RWPE1 (cell line): ENCODE measurements at places on chromosomes 16 and 17.
A peak's percentile ranks its signal among the peaks of the same experiment; 100 is the strongest.

- no peak for DNase-seq
These were observed 15.5 kb downstream of the RPRML start for GRCh38 chr17:46963571-46963970.

DNA sequence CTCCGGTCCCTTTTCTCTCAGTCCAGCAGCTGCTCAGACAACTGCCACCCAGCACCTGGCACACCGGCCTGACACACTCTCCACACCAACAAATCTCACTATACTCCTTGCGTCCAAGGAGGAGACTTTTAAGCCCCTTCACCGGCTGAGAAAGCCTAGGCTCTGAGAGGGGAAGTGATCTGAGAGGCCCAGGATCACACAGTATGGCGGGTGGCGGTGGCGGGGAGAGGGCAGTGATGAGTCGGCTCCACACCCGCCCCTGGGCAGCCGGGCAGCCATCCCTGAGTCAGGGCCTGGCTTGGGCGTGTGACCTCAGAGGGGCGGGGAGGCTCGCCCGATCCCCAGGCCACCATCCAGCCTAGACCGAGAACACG, 569 bp downstream of the FLII start:
- peak; percentile 77 for DNase-seq

- DNase-seq: no peak
These were observed 231.1 kb downstream of the CDH13 start for GRCh38 chr16:82857693-82858365.

DNA sequence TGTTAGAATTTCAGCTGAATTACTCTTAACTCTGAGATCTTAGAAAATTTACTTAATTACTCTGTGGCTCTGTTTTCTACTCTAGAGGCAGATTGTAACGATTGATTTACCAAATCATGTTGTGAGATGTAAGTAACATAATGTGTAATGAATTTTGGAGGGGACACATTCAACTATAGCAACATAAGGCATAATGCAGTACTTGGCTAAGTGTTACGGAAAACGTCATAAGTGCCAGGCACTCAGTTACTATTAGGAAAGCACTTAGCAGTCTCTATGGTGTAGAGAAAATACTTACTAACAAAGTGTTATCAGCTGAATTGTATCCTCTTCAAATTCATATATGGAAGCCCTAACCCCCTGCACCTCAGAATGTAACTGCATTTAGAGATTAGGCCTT, 40.6 kb upstream of the CDH8 start:
- DNase-seq: no peak

GRCh38 chr17:45336390-45337182, 19.8 kb upstream of the MAP3K14 start:
- DNase-seq: no peak

DNA sequence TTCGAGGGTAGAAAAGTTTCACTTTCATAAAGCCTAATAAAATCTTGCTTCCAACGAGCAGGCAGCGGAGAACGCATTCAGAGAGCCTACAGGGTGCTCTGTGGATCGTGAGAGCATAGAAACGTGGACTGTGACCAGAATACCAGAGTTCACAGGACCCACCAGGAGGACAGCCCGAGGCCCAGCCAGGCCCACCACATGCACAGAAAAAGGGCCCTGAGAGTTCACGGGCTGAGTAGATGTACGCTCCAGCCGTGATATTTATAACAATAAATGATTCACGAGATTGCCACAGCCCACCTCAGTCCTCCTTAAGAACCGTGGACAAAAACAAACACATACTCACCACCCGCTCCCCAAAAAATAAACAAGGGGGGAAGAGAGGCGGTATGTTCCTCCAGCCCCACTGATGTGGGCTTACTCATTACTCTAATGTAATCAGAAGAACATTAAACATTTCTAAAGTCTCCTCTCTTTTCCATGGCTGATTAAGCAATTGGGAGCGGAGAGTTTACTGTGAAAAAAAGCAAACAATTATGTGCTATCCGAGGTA, 207.2 kb downstream of the C16orf78 start:
- DNase-seq: no peak

DNA sequence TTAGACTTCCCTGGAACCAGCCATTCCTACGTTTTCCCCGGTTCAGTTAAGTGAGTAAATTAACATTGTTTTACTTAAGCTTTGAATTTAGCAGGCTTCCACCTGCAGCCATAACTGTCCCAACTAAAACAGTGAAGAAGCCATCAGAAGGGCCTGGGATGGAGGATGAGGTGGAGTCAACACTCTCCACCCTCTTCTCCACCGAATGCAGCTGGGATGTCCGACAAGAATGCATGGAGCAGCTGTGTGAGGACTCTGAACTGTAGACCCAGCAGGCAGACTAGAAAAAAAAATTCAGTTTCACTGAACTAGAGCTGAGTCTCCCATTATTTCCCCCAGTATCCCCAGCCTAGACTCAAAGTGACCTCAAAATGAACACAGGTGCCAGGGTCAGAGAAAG, 114.8 kb downstream of the C16orf95 start:
- DNase-seq: no peak

- peak; percentile 94 for DNase-seq
These were observed 19.0 kb downstream of the CENPX start for GRCh38 chr17:82003411-82004381.

GRCh38 chr16:12543700-12544476, 259.8 kb downstream of the CPPED1 start:
- no peak for DNase-seq

GRCh38 chr16:8848939-8849391, 19.8 kb downstream of the CARHSP1 start:
- DNase-seq: peak; percentile 91

DNA sequence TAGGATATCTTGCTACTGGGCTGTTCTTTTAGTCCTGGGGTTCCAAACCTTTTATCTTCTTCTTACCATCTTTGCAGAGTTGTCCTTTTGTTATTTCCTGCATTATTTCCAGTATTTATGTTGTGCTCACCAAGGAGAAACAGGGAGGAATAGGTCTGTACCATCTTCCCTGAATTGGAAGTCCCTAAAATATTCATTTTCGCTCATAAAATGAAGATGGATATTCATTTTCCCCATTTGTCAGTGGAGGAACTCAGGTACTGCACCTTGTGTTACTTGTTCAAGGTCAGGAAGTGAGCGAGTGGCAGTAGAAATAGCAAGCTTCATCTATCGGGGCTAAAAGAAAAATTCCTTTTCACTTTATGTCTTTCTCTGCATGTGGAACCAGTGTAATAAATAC, 989.7 kb downstream of the CDH11 start:
- DNase-seq: no peak

DNA sequence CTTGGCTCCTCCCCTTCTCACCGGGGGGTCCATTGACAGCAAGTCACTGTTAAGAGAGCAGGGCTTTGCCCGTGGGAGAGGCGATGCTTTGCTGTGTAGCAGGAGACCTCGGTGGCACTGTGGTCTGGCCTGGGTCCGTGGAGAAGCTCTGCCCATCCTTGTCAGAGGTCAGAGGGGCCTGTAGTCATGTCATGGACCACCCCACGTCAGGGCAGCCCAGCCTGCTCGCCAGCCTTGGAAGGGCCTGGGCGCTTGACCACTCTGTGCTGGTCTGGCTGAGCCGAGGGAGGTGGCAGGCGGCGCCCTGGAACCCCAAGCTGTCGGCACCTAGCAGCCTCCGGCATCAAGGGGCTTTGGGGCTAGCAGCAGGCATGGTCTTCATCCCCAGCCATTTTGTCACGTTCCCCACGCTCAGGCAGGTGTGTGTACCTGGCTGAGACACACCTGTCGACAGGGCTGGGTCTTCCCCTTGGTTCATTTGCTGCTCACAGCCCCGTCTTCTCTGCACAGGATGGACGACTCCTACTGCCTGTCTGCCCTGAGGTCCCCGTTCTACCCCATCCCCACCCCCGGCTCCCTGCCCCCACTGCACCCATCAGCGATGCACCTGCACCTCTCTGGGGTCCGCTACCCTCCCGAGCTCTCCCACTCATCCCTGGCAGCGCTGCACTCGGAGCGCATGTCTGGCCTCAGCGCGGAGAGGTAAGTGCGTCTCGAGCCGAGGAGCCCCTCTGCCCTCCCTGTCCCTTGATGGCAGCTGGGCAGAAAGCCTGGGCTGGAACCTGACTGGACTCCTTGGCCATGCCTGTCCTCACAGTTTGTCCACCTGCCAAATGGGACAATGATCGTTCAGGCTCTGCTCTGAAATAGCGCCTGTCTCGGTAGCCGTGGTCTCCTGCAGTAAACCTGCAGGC, 33.3 kb downstream of the GINS2 start:
- no peak for DNase-seq

- no peak for DNase-seq
These were observed 35.0 kb upstream of the HSBP1 start for GRCh38 chr16:83772806-83773205.

DNA sequence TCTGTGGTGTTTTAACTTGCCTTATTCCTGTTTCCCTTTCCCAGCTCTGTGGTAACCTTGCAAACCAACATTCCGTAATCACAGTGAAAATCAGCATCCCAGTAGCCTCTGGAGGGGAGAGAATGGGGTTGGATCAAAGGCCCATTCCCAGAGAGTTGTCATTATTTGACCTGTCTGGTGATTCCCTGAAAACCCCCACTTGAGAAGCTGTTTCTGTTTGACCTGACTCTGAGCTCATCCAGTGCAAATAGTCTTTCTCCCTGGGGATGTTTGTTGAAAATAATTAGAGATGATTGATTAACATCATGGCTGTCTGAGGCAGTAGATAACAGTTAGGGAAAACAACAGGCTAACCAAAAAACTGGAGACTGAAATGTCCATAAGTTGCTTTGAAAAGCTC, 3.0 kb downstream of the CACNG1 start:
- DNase-seq: no peak

DNA sequence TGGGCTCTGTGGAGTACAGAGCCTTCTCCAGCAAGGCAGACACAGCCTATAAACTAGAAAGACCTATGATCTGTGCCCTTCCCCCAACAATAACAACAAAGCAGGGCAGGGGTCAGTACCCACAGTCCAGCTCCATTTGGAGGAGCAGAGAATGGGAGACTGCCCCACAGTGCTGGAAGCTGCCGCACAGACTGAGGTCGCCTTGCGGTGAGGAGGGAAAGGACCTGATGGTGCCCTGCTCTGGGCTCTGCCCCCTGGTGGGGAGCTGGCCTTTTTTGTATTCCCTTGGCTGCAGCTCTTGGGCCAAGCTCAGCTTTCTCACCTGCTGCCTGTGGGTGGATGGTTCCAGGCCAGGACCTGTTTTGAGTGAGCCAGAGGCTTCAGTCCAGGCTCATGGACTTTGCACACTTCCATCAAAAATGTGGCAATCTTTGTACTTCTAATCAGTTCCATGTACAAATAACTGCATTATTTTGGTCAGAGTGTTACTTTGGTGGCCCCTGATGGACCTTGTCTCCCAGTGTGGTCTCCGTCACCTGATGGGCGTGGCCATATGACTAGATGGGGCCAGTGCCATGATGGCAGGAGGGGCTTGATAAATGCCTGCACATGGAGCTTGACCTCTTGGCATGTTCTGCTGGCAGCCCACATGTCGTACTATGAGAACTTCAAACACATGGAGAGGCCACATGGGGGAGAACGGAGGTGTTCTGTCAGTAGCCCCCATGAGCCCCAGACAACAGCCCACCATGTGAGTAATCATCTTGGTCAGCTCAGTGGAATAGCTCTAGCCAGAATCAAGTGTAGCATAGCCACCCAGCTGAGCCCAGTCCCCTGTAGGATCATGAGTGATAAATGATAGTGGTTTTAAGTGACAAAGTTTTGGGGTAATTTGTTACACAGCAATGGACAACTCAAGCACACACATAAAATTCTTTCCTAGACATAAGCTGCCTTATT, 24.2 kb downstream of the B9D1 start:
- no peak for DNase-seq

DNA sequence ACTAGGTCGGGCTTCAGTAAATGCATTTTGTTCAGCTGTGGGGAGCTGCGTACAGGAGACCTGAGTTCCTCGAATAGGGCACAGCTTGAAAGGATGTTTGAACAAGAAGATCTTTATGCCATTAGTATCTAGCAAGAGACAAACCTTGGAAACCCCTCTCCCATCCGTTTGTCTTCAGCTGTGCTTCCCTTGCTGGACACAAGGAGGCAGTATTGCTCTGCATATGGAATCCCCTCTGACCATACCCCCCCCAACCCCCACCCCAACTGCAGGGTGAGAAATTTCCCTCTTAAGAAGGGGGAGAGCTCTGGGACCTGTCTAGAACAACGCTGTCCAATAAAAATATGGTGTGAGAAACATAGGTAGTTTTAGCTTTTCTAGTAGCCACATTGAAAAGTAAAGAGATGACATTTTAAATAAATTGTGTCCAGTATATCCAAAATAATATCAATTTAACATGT, 1.6 kb downstream of the MRM1 start:
- DNase-seq: peak; percentile 70

- DNase-seq: peak; percentile 2
These were observed 262.6 kb upstream of the MYOCD start for GRCh38 chr17:12402963-12403622.

DNA sequence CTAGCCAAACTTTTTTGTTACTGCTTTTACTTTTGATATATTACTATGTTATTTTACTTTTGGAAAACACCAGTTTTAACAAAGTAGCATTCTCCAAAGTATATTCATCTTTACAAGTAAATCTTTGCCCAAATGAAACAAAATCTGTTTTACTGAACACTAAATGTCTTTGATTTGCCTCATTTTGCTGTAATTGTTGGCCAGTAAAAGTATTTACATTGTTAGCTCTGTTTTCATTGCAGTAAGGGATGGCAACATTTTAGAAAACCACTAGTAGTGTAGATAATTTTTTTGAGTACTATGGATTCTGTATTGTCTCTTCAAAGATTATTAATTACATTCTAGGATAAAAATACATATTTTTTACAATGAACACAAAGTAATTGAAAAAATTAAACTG, 10.6 kb downstream of the SNTB2 start:
- no peak for DNase-seq

DNA sequence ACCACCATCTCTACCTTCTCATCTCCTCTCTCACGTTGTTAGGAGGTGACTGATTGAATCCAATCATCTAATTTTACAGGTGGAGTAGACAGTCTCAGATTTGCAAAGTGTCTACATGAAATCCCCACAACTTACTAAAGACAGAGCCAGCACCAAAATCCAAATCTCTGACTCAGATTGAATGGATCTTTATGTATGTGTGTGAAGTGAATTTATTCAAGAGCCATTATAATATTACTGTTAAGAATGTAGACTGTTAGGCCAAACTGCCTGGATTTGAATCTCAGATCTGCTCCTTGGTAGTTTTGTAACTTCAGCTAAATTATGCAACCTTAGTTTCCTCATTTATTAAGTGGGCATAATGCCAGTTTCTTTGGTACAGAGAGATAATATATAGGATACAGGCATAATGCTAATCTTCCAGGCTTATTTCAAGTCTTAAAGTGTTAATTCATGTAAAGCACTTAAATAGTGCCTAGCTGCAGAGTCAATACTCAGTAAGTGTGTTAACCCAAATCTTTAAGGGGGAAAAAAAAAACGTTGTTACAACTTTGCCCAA, 12.7 kb downstream of the CNEP1R1 start:
- DNase-seq: no peak

DNA sequence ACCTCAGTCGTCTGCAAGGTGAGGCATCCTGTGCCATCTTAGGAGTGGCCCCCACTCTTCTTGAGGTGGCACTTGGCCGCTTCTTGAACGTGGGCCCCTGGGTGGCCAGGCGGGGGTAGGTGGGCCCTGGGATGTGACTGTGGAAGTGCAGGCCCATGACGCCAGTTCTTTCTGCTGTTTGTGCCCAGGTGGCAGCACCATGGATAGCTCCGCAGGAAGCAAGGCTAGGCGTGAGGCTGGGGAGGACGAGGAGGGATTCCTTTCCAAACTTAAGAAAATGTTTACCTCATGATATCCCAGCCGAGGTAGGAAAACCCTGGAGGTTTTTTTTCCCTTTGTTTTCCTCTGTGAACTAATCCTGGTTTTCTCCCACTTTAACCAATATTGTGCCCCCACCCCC, 19.8 kb downstream of the NMRAL1 start:
- DNase-seq: no peak
